Epithelial cell of umbilical artery (primary cell): ENCODE measurements at places on chromosomes 6 and 20. TPM values are rescaled to one million over a fixed set of nuclear protein-coding genes. Genes with fewer than 3 reads are reported as not detected.

Gene RNF182
- total RNA-seq = 0.32 and 0.61 TPM in 2 replicates

Gene CLVS2
- total RNA-seq = not detected in 2 replicates

Gene PPP1R3G
- under 0.01 and 0.32 TPM in 2 replicates for total RNA-seq

Gene SOBP
- total RNA-seq = 0.97 and 1.7 TPM in 2 replicates

Gene SIRPB2
- 2.9 and 3.0 TPM in 2 replicates for total RNA-seq

Gene METTL24
- total RNA-seq = not detected in 2 replicates

Gene BANF2
- not detected in 2 replicates for total RNA-seq

Gene XKR7
- not detected in 2 replicates for total RNA-seq
